ENCODE measurements at places on chromosomes 4 and X.

DNA sequence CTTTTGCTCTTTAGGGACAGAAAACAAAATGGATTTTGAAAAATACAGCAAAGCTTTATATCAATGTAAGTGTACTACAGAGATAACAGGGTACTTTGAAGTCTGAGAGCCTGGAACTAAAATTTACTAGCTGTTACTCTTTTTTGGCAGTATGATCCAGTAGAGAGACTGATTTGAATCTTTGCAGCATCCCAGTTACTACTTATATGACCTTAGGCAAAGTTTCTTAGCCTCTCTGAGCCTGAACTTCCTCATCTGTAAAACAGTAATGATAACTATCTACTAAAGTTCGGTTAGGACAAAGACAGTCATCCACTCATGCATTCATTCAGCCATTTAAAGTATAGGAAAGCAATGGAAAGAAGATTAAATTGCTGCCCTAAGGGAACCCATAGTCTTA, 10.1 kb downstream of the BRWD3 start:
- DNase-seq, result no peak

GRCh38 chr4:164937576-164938270, 39.7 kb downstream of the TRIM61 start:
- DNase-seq, result no peak

GRCh38 chr4:177673985-177674489, 231.8 kb upstream of the AGA start:
- no peak for DNase-seq

- DNase-seq, result no peak
Measured at GRCh38 chr4:15765910-15766697, 12.0 kb upstream of the CD38 start.

GRCh38 chrX:42466332-42467046, 311.5 kb downstream of the PPP1R2C start:
- DNase-seq, result no peak

GRCh38 chr4:181661090-181661489, 582.1 kb upstream of the TENM3 start:
- DNase-seq, result no peak

DNA sequence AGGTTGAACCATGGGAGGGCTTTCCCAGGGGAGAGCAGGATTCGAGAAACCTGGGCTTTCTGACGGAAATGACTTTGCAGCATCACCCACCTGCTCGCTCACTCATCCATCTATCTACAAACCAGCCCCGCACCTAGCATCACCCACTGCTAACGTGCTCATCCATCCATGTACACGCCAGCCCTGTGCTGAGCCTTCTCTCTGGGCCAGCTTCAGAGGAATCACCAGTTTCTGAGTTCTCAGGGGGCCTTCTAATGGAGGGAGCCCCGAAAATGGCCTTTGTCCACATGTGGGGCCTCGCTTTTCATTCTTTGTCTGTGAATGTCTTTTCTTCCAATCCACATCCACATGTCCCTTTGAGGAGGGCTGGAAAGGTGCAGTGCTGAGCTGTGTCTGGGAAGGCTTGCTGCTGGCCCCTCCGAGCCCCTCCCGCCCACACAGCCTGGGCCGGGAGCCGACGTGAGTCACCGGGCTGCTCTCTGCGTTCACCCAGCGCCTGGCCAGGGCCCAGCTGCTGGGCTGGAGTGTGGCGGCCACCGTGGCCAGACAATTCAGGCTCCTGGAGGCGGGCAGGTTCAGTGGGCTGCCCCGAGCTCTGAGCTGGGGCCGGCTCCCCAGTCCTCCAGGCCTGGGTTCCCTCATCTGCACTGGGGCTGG, 14.7 kb downstream of the SORCS2 start:
- no peak for DNase-seq

DNA sequence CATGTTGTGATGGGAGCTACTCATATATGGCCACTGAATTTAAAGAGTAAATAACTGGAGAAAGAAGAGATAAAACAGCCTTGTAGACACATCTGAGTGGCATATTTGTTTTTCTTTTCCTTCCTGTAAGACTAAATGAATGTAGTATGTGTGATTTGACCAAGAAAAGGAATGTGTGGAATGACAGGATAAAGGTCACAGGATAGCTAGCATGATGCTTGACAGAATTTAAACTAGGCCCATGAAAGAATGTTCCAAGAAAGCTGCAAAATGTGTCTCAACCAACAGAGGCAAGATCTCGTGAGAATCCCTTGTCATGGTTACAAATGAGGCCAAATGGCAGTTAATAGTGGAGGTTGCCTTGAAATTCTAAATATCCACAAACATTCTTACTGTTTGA, 137.0 kb downstream of the KCNIP4 start:
- no peak for DNase-seq

DNA sequence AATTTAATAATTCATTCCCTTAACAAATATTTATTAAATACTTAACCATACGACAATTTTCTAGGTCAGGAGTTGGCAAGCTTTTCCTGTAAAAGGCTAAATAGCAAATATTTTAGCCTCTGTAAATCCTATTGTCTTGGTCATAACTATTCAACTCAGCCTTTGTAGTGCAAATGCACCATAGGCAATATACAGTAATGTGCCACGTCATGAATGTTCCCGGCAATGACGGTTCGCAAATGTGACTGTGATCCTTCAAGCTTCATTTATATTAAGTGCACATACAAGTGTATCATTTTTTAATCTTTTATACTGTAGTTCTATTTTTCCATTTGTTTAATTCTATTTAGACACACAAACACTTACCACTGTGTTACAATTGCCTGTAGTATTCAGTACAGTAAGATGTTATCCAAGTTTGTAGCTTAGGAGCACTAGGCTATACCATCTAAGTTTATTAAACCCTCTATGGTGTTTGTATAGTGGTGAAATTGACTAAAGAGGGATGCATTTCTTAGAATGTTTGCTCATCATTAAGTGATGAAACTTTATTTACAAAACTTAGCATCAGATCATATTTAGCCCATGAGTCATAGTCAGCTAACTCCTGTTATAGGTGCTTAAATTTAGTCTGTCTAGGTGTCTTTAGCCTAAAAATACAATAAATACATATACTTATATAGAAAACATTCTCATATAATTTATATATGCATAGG, 553.6 kb downstream of the STPG2 start:
- DNase-seq, result no peak

DNA sequence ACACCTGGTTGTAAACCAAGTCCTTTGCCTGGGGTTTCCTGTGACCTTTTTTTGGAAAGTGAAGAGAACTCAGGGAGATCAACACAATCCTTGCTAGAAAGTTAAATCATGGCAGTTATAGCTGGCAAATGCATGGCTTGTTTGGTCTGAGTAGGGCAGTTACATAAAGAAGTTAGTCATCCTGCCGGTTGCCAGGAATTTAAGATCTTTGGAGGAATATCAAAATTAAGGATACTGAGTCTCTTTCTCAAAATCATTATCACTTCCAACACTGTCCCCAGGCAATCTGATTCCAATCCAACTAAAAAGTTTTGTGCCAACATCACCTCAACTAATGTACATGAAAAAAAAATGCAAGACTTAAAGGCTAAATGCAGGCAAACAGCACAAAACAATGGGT, 40.3 kb downstream of the C4orf54 start:
- no peak for DNase-seq

DNA sequence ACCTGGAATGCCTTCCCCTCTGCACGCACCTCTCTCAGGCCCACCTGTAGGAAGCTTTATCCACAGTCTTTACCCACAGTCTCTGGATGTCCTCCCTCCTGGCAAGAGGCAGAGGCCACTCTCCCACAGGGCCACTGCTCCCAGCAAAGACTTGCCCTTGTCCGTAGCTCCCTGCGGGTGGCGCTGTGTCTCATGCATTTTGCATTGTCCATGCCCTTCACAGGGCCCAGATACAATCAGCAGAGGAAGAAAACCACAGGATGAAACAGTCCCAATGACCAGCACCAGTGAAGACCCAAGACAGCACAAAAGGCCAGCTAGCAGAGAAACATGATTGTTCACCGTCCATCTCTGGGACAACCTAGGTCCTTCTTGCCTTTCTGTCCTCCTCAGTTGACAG, 2.1 kb upstream of the NSG1 start:
- no peak for DNase-seq

- DNase-seq, result peak; percentile 81
Measured at GRCh38 chr4:147833254-147833653, 101.4 kb downstream of the ARHGAP10 start.

- DNase-seq, result peak; percentile 94
Measured at GRCh38 chr4:184328022-184328736, 110.5 kb upstream of the ENPP6 start.

DNA sequence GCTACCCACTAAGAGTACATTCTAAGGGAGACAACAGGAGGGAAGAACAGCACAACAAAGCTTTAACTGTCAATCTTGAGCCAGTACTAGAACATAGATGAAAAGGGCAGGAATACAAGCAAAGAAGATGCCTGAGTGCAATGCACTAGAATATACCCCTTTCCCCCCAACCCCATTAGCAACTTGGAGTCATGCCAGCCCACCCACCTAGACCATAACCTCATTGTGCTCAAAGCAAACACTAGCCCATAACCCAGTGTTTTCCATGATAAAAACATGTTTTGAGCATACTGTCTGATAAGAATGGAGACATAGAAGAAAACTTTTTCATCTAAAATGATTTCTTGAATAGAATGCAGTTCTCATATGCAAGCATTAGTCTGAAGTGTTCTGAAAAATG, 183.2 kb downstream of the RAP1GDS1 start:
- no peak for DNase-seq

DNA sequence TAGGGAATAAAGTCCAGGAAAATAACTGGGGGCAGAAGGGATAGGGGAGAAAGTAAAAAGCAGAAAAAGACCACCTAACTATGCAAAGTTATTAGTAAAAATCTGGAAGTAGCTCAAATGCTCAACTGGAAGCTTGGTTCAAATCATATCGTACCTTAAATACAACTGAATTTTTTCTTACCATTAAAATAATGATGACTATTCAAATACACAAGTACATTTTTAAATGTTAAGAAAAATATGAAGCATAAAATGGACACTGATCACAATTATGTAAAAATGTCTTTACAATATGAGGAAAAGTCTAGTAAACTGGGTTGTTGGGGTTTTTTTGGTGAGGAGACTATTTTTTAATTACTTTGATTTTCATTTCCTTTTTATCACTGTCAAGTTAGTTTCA, 3.1 kb downstream of the BRWD3 start:
- no peak for DNase-seq

DNA sequence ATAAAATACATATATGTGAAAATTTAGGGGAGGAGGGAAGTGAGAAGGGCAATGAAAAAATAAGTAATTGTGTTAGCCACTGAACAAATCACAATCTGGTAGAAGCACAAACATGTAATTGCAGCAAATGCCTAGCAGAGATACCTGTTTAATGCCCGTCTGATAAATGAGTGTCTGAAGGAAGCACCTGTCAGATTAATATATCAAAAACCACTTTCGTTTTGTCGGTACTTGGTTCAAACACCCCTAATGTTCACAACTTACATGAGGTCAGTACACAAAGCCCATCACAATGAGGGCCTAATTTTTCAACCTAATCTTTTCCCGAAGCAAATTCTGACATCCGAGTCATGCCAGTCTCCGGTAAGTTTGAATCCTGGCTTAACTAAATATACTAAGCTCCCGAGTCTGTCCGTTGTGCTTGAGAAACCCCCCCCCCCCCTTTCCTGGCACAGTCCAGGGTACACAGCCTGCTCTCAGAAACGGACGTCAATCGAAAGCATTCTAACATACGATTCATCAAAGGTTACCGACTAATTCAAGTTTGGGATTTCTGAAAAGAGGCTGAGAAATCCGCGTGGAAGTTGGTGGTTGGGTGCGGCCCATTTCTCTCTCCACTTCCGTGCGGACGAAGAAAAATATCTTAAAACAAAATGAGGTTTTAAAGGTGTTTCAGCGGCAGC, 758 bp downstream of the SDAD1 start:
- no peak for DNase-seq

GRCh38 chr4:139556071-139556723, at the start of gene SETD7:
SETD7 (minus strand) TSS chr4:139556219; CDS start chr4:139556137, 82 bp downstream.
- peak; percentile 56 for DNase-seq

GRCh38 chrX:74493806-74494205, 72.5 kb downstream of the SLC16A2 start:
- no peak for DNase-seq

- no peak for DNase-seq
Measured at GRCh38 chr4:154490234-154490582, 1.4 kb downstream of the DCHS2 start.

DNA sequence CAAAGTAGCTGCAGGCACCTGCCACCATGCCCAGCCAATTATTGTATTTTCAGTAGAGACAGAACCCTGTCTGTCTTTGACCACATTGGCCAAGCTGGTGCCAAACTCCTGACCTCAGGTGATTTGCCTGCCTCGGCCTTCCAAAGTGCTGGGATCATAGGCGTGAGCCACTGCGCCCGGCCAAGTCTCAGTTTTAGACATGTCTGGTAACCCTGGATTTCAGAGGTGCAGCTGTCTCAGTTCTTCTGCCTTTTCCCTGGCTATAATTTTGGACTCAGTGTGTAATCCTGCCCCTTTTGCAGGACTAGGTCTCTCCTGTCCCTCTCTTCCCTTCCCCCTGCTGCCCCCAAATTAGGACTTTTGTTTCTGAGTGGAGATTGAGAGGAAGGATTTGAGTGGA, 46.6 kb downstream of the FAM193A start:
- no peak for DNase-seq

GRCh38 chrX:136094962-136095361, 52.4 kb upstream of the FHL1 start:
- no peak for DNase-seq

DNA sequence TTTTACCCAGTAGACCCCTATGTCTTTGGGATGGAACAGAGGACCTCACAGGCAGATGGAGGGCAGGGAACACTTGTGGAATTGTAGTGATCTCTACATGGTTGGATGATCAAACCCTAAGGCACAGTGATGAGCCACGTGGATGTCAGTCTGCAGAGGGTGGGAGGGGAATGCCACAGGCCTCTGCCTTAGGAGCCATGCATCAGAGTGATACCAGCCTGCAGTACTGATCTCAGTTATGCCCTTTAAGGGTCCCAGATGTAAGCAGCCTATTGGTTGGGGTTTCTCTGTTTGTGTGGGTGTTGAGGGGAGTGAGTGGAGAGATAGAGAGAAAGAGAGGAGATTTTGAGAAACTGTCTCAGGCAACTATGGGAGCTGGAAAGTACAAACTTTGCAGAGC, 39.9 kb upstream of the XAGE1B start:
- no peak for DNase-seq

- DNase-seq, result no peak
Measured at GRCh38 chr4:7855731-7856130, 83.9 kb downstream of the AFAP1 start.

Measured in CD14-positive monocyte (primary cell).